Globus pallidus (tissue), 1 donor: ENCODE measurements at places on chromosomes 6 and 20.

DNA sequence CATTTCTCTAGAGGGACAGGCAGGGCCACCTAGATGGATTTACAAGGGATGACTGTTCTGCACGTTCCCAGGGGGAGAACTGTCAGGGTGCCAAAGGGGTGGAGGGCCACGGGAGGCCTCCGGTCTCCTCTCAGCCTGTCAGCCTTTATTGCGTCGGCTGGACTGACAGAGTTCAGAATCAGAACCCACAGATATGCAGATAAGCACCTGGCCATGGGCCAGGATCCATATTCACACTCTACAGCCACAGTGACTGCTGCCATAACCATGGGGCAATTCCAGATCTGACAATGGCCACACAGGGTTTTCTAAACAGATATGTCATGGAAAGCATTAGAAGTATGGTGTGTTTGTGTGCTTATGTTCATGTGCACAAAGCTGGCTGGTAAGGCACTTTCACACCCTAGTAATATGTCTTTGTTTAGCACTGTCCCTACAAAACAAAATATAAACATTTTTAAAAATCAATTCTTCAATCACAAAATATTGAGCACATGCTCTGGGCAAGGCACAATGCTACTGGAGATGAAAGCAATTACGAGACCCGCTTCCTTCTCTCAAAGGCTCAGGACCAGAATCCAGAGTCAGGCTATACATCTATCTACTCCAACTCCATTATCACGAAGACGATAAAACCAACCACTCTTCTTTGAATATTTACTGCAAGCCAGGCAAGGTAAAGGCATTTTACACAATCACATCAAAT, 29.1 kb downstream of the TRAM2 start:
- no peak for DNase-seq

DNA sequence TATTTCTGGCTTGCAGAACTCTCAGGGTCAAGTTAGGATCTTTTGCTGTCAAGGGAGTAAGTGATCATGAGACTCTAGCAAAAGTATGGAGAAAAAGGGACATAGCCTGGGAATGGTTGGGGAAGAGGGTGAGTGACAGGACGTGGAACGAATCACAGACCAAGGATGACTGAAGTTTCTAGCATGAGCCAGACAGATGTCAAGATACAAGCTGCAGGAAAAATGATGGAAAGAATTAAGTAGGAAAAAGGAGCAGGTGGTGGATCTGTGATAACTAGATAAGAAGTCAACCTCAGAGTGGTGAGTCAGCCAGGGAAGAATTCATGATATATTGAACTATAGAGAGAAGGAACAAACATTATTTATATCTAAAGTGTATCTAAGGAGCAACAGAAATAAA, 159.8 kb upstream of the SYNDIG1 start:
- no peak for DNase-seq

- no peak for DNase-seq
Measured at GRCh38 chr6:130099119-130099518, 80.7 kb downstream of the L3MBTL3 start.

DNA sequence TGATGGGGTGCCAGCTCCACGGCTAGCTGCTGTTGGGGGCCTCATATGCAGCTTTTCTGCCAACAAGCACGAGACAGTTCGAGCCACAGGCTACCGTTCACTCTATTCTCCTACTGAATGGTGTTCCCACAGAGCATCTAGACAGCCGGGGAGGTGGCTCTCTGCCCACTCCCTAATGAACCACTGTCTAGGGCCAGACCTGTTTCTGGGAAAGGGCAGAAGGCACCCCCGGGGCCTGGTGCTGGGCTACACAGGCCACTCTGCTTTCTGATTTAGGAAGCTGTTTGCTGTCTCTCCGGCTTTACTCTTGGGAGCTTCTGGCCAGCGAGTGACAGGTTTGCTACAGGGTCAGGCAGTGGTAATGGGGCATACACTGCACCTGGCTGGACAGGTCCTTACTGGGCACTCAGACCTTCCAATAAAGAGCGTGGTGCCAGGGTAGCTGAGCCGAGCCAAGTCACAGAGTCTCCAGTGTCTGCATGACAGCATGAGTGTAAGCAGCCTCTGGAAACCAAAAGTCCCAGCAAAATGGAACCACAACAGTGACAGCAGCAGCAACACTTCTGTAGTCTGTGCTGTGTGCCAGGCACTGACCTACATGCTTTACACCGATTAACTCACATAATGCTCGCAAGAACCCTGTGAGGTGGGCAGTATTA, 8.4 kb downstream of the CCDC167 start:
- DNase-seq = no peak

- no peak for DNase-seq
Measured at GRCh38 chr6:95321126-95321525, 256.2 kb upstream of the MANEA start.

DNA sequence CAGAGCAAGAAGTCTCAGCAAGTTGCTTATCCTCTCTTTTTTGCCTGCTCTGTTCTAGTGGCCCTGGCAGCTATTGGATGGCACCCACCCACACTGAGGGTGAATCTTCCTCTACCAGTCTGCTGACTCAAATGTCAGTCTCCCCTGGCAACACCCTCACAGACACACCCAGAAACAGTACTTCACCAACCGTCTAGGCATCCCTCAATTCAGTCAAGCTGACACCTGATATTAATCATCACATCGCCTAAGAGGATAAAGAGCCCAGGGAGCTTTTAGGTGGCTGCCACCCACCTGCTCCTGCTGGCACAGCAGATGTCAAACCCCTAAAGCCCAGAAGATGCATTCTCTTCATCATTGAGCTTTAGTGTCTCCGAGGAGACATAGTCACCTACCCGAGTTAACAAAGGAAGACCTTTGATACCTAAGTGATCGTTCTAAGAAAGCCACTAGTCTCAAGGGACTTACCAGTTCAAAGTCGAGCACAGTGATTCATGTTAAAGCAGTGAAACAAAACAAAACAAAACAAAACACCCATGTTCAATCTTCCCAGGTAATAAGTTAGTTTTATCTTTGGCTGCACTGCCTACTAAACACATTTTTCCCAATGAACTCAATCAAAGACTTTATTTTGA, 97.7 kb upstream of the KCNQ5 start:
- DNase-seq = no peak

GRCh38 chr20:35510951-35511735, 18.3 kb downstream of the C20orf173 start:
- DNase-seq = no peak

DNA sequence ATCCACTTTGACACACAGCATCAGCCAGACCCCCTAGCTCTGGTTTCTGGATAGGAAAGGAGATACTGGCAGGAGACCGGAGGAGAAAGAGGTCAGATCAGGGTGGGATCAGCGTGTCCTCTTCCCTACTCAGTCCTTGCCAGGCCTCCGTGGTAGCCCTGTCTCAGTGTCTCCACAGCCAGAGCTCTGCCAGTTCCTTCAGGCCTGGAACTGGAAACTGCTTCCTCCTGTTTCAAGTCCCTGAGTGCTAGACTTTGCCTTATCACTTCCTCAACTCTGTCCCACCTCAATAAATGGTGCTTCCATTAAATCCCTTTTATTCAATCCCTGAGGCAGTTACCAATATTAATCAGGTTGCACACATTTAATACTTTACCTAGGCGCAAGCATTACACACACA, 96.8 kb upstream of the LY86 start:
- DNase-seq = no peak

DNA sequence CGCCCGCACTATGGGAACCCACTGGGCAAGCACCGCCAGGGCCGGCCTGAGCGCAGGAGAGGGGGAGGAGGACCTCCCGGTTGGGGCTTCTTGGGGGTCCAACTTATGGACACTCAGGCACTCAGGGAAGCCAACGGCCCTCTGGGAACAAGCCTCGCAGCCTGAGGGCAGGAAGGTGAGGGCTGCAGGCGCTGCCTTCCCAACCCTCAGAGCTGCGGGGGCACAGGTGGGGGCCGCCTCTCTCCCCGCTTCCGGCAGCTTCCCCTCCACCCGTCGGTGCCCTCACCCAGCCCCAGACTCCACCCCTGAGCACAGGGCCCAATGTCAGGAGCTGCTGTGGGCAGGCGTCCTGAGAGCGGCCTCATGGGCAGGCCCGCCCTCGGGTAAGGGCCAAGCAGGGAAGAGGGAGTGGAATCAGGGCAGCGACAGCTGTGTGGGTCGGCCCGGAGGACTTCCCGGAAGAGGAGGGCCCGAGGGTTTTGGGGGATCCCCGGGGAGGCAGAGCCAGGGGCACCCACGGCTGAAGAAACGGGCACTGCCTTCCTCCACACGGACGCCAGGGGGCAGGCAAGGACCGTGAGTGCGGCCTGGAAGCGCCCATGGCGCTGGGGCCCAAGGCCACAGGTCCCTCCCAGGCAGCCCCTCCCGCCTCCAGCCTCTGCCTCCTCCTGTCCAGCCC, 488 bp upstream of the PTK6 start:
- peak; percentile 58 for DNase-seq
